ENCODE measurements at places on chromosomes 16 and 17.

DNA sequence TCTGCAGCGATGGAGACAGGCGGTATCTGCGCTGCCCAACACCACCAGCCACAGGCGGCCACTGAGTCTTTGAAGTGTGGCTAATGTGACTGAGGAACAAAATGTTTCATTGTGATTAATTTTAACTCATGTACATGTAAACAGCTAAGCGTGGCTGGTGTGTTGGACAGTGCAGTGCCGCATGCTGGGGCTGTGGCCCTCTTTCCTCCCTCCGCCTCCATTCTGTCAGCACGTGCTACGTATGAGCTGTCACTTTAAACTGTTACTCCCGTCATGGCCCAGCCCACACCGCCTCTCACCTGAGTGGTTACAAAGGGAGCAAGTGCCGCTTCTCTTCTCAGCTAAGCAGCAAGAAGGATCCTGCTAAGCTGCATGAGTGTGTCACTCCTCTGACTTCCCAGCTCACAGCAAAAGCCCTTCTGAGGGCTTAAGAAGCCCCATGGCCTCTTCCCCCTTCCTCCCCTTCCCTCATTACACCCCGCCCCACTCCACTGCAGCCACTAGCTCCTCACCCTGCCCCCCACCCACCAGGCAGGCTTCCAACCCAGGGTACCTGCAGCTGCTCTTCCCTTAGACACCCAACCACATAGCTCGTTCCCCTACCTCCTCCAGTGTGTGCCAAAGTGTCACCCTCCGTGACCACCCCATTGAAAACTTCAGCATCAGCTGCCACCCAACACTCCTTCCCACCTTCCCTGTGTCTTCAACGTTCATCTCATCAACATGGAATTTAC lies 15.0 kb downstream of the HASPIN start:
- DNase-seq = no peak

GRCh38 chr16:58107709-58108108 lies 21.5 kb downstream of the CFAP20 start:
- no peak for DNase-seq

DNA sequence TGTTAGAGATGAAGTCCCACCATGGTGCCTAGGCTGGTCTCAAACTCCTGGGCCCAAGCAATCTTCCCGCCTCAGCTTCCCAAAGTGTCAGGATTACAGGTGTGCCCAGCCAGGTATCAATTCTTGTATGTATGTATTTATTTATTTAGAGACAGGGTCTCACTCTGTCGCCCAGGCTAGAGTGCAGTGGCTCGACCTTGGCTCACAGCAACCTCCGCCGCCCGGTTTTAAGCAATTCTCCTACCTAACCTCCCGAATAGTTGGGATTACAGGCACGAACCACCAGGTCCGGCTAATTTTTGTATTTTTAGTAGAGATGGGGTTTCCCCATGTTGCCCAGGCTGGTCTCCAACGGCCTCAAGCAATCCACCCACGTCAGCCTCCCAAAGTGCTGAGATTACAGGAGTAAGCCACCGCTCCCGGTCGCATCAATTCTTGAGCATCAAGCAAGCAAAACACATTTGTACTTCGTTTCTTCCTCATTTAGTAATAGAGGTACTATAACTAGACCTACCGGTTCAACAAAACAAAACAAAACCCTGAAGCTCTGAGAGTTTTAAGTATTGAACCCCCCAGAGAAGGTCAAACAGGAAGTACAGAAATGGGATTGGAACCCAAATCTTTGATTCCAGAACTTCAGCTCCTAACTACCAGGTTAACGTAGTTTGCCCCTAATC lies 1.0 kb upstream of the ZNF500 start:
- no peak for DNase-seq

DNA sequence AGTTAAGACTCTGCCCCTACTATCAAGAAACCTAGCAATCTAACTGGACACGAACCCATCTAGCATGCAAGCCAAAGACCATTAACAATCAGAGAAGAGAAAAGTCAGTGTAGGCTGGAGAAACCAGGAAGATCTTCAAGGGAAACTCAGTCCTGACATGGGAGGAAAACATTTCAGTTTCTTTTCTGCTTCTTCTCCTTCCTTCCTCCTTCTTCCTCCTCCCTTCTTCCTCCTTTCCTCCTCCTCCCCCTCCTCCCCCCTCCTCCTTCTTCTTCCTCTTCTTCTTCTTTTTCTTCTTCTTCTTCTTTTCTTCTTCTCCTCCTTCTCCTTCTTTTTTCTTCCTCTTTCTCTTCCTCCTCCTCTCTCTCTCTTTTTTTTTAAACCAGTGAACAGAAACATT lies 29.6 kb upstream of the SHISA9 start:
- no peak for DNase-seq

DNA sequence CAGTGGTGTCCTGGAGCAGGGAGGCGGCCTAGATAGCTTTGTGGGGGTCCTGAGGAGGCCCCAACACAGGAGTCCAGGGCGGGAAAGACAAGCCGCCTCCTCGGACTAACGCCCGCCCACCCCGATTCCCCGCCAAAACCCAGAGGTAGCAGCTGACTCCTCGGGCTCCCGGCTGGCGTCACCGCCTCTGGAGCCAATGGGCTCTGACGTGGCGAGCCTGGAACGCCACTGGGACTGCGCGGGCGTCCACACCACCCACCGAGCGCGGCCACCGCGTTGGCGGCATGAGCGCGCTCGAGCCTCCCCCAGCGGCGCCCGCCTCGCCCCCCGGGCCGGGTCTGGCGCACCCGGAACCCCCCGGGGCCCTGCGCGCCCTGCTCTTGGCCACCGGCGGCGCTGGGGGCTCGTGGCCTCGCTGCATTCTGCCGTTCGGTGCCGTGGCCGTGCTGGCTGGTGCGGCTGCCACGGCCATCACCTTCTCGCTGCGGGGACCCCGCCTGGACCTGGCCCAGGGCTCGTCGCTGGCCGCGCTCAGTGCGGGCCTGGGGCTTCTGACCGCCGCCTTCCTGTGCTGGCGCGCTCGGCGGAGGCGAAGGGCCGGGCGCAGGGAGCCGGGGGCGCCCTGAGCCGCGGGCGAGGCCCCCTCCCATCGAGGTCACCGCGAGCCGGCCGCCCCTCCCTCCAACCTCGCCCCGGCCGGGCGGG lies 3.4 kb upstream of the NTN3 start:
- no peak for DNase-seq

DNA sequence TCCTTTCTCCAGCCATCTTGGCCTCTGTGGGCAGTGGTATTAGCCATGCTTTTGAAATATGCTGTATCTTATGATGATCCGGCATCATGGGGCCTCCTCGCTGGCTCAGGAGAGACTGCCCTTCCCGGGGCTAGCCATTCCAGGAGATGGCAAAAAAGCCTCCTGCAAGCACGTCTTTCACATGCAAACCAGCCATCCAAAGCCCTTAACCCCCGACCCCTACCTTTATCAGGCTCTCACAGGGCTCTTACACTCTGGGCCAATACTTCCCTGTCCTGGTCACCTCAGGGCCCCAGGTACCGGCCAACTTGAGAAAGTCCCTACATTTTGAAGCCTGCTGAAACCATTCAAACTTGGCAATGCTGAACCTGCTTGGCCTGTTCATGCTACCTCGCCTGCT lies 36.4 kb downstream of the MYH13 start:
- DNase-seq = no peak

- peak; percentile 71 for DNase-seq
Measured at GRCh38 chr16:88686439-88687253, at the start of gene SNAI3. Gene SNAI3 (minus strand): TSS chr16:88686507. CDS start chr16:88686406, 101 bp downstream.

DNA sequence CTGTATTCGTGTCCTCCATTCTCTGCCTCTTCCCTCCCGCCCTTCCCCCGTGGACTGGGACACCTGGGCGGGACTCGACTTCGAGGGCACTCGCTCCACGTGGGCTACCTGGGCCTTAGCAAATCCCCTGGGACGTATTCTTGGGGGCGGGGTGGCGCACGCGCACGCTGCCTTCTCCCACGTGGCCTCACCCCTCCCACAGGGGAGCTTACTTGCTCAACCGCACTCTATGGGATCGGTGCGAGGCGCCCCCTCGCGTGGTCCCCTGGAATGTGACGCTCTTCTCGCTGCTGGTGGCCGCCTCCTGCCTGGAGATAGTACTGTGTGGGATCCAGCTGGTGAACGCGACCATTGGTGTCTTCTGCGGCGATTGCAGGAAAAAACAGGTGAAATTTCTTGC lies 3.5 kb downstream of the VMO1 start:
- DNase-seq = no peak

DNA sequence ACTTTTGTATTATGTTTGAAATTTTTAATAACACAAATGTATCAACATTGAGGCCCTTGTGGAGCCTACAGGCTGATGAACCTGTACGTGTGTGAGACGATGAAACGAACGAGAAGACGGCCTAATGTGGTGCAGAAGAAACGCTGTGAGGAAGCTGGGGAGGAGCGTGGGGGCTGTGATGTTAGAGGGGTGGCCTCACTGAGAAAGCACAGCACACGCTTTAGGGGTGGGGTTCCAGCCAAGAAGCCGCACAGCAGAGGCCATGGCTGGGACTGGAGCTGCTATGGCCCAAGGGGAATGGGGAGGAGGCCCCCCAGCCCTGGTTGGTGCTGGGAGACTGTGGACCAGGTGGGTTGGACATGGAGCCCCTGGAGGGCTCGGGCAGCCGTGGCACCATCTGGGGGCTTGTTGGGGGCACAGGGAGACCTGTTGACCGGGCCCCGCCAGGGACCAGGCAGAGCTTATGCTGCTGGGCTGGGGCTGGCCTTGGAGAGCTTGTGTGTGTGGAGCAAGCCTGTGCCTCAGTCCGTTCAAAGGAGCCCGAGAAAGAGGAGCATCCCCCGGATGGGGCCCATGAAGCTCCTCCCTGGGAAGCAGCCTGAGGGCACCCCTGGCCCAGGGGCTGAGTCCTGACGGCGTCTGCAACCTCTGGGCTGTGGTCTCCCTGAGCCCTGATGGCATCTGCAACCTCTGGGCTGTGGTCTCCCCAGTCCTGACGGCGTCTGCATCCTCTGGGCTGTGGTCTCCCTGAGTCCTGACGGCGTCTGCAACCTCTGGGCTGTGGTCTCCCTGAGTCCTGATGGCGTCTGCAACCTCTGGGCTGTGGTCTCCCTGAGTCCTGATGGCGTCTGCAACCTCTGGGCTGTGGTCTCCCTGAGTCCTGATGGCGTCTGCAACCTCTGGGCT lies 44.7 kb downstream of the METRNL start:
- DNase-seq = no peak

DNA sequence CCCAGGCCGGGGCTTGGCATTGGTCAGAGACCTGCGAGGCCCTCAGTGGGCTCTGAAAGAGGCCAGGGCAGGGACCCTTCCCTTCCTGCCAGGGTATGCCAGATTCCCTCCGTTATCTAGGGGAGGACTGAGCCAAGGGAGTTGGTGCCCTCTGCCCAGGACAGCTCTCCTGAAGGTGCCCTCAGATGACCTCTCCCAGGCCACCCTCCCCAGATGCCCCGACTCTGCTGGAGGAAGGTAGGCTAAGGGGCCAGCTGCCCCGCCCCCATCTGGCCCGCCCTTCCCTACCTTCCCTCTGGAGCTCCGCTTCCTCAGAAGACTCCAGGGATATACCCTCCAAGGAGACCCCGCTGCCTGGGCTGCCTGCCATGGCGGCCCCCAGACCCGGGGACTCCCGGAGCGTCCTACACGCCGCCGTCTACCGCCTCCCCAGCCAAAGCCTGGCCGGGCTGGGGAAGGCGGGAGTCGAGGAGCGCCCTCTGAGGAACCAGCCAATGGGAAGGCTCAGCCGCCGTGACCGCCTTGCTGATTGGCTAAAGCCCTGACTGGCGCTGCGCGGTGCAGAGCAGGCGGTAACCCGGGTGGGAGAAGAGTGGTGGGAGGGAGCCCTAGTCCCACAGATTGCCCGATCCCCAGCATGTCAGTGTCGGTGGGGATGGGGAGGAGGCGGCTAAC lies 7.0 kb downstream of the MPP2 start:
- peak; percentile 56 for DNase-seq

DNA sequence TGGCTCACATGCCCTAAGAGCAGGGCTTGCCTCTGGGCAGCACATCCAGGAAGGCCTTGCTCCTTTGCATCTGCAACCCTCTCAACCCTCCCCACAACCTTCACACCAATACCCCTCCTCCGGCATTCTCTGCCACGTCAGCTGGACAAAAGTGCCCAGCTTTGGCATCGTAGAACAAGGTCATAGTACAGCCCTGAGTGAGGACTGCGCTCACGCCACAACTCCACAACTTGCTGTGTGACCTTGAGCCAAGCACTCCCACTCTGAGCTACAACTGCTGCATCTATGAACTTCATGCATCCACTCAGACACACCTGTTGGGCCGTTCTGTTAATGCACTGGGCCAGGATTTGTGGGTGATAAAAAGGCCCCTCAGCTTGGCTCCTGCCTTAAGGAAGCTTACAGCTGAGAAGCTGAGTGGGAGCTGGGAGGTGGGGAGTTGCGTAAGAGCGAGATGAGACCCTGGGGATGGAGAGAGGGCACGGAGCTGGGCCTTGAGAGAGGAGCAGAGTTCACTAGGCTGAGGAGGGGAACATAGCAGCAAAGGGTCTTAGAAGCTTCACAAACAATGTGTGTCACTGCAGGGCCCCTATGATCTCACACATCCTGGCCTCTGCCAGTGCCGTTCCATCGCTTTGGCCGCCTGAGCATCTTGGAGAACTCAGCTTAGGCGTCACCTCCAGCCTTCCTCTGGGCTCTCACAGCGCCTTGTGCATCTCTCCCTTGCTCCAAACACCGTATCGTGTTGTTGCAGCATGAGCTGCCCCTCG lies 8.6 kb upstream of the MRC2 start:
- DNase-seq = no peak

DNA sequence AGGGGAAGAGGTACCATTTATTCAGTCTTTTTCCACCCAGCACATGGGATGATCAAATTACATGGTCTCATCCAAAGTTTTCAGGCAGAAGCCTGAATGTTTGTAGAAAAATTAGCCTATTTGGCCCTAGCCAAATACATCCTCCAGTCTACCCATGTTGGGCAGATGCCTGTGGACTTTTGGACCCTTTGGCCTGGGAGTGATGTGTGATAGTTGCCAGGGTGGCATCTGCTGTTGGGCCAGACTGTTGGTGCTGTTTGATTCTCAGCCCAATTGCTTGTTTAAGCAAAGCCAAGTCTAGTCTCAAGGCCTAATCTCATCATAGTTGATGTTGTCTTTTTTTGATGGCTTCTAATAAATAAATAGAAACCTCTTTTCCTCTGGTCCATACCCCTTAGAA lies 419.0 kb downstream of the CDH13 start:
- no peak for DNase-seq

DNA sequence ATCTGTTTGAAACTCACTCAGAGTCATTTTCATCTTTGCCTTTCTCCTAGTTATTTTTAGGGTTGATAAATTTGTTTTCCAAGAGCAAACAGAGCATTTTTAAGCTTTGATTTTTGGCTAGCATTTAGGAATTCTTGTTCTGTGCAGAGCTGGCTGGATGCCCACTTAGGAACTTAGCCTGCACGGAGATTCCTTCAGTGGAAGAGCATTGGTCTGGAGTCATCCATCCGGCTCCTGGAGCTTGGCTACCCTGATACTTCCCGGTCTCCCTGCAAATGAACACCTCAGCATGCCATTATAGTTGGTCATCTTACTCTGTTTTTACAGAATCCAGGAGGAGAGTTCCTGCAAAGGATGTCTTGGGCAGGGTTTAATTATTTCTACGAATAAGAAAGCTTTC lies 57.1 kb downstream of the SPECC1 start:
- no peak for DNase-seq

DNA sequence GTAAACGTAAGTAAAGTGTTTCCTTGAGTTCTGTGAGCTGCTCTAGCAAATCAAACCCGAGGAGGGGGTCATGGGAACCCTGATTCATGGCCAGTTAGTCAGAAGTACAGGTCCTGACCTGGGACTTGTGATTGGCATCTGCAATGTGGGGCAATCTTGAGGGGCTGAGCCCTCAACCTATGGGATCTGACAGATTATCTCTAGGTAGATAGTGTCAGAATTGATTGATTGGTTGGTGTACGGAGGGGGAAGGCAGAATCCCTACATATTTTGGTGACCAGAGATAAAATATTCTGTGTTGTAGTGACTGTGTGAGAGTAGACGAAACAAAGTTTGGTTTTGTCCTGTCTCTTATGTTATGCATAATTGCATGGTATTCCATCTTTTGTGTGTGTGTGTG lies 100.5 kb upstream of the NETO2 start:
- no peak for DNase-seq

All from stimulated activated CD8-positive, alpha-beta memory T cell treated with anti-CD3 and anti-CD28 coated beads, Interleukin-15, amount 100 ng/mL, for 24 hours (primary cell).